ENCODE measurements at places on chromosomes 2 and 18.

DNA sequence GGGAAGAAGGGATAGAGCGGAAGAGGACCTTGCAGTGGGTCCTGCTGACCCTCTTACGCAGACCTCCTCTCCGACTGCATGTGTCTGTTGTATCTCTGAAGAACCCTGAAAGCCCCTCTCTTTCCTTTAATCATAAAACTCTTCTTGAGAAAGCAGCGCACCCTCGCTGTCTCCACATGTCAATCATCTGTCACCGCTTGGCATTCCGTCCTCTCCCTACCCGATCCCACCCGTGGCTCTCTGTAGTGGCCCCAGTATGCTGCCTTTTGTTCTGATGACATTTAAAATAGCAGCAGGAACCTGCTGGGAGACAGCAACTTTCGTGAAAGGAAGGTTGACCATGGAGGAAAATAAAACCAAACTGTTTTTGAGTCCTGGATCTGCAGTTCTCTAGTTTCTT lies 582.9 kb upstream of the SALL3 start:
- DNase-seq = no peak

DNA sequence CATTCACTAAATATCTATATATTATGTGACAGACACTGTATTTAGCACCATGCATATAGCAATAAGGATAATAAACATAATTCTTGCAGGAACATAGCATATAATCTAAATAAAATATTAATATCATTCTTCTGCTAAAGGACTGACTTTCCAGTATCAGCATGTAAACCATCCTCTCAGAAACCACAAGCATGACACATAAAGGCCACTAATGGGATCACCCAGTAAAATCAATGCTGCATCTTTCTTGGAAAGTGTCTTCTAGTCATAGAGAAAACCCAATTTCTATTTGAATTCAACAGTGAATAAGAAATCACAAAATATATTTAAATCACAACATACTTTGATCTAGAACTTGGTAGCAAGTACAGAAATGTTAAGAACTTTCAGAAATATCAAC lies 5.8 kb upstream of the LRP1B start:
- no peak for DNase-seq

GRCh38 chr2:37809525-37809924 lies 115.6 kb upstream of the RMDN2 start:
- DNase-seq = no peak

DNA sequence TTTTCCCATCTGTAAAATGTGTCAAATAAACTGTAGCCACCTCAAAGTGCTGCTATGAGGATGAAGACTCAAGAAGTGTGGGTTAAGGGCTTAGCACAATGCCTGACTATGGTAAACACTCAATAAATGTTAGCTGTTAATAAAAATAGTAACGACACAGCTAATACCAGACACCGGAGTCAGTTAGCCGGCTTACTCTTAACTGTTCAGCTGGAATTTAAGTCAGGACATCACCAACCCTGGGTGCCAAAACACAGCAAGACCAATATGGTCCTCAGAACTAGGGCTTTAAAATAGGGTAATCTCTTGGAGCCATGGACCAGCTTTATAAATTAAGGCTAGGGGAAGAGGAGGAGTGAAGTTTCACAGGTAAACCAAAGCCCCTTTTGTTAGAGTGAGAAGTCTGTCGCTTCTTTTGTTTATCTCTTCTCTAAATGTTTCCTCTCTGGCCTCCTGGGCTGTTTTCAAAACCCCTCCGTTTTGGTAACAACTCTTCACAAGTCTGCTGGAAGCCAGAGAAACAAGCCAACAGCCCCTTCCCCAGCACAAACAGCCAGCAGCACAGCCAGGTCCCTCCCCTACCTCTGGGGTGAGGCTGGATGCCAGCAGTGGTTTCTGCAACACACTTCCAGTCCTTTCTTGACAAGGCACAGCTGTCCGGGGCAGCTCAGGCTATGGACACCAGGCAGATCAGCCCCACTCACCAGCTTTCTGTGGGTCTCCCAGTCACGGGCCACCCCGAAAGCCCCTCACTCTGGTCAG lies 13.8 kb upstream of the FZD7 start:
- no peak for DNase-seq

DNA sequence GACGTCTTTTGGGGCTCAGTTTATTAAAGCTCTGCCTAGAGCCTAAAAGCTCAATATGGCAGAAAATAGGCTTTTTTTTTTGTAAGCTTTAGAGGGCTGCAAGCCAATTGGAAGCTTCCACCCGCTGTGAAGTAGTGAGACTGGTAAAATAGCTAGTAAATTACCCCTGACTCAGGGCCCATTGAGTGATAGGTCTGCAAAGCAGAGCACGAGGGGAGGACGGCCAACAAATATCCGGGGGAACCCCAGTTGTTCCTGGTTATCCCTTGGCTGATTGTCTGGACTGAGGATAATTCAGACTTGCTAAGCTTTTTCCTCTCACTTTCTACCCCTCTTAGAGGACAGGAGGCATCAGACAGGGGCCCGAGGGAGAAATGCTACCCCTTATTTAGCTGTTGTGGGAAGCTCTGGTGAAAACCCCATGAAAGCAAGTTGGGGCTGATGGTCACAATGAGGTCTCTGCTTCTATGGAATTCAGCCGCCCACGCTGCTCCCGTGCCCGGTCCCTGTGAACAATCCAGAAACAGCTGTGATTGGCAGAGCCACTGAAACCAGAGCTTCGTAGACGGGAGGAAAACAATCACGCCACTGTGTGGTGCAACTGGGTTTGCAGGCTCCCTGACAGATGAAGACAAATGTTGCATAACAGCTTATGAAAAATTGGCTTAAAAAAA lies 141.9 kb upstream of the LGALSL start:
- DNase-seq = peak; percentile 83

DNA sequence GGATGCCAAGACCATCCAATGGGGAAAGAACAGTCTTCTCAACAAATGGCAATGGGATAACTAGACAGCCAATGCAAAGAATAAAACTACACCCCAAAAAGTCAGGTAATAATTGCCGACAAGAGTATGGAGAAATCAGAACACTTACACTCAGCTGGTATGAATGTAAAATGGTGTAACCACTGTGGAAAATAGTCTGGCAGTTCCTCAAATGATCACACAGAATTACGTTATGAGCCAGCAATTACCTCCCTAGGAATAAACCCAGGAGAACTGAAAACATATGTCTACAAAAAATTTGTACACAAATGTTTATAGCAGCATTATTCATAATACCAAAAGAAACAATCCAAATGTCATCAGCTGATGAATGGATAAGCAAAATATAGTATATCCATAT lies 8.8 kb downstream of the IWS1 start:
- no peak for DNase-seq

DNA sequence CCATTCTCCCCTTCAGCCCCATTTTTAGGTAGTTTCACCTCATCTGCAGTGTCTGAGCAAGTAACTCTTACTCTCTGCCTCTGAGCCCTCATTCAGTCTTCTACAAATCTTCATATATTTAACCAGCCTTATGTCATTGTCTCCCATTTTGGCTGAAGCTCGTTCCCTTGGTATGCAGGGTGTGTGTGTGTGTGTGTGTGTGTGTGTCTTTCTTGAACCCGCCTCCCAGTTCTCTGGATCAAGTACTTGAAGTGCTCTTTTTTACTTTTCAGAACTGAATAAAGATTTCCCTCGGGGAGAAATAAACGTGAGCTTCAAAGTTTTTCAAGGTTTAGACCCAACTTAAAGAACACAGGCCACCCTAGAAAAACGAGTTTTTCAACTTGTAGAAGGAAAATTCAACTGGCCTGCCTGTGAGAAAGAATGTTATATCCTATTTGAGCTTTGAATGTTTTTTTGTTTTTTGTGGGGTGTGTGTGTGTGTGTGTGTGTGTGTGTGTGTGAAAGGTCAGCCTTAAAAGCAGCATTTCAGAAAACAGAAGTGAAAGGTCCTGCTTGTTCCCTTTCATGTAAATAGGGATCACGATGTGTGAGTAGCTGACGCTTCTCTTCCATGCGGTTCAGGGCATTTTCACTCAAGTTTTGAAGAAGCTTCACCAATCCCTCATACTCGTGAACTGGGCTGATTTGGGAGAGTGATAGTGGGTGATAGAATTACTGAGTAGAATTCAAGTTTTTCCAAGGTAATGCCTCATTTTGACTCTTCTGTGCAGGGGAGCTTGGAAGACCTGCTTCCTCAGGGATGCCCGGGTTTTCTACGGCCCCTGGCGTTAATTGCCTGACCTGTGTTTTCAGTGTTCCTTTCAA lies 50.6 kb upstream of the EML6 start:
- no peak for DNase-seq
